Osteocyte (in vitro differentiated cells): ENCODE measurements at places on chromosomes 12 and 14. TPM values are rescaled to one million over a fixed set of nuclear protein-coding genes. Genes with fewer than 3 reads are reported as not detected.

LMNTD1 gene
- not detected in 2 replicates for total RNA-seq

CATSPERB gene
- not detected in 2 replicates for total RNA-seq

TAS2R10 gene
- total RNA-seq: 0.84 and 1.5 TPM in 2 replicates

DNA sequence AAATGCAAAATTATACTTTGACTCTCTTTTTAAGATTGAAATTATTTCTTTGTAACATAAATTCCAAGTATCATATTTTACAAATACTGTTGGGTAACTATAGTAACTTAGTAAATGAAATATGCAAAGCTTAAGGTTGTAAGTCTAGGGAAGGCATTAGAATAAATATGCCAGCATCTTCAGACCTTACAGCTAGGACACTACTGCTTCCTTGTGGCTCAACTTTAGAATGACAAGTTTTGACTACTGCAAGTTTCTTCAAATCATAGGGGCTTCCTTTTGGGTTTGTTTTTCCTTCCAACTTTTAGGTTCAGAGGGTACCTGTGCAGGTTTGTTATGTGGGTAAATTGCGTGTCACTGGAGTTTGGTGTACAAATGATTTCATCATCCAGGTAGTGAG is 17.7 kb upstream of the ANP32D start:
- DNase-seq: no peak

- DNase-seq: no peak
Observed at GRCh38 chr14:88786715-88787114, 6.0 kb downstream of the EML5 start.

- DNase-seq: no peak
Observed at GRCh38 chr12:54700301-54700700, 52.1 kb upstream of the DCD start.

DNA sequence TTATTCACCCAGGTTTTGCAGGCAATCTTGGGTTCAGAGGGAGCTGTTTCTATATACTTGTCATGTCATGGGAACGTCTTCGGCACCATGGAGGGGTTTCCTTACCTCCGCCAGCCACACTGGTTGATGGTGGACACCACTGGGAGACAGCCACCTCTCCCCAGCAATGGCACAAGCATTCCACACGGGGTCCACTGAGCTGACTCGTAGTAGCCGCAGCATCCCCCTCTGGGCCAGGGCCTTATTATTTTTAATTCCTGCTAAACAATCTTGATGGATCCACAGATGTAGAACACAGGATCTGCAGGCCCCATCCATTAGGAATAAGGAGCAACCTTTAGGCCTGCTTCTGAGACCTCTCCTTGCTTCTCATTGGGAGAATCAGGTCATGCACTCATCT is 132.9 kb downstream of the DICER1 start:
- DNase-seq: peak; percentile 54

DNA sequence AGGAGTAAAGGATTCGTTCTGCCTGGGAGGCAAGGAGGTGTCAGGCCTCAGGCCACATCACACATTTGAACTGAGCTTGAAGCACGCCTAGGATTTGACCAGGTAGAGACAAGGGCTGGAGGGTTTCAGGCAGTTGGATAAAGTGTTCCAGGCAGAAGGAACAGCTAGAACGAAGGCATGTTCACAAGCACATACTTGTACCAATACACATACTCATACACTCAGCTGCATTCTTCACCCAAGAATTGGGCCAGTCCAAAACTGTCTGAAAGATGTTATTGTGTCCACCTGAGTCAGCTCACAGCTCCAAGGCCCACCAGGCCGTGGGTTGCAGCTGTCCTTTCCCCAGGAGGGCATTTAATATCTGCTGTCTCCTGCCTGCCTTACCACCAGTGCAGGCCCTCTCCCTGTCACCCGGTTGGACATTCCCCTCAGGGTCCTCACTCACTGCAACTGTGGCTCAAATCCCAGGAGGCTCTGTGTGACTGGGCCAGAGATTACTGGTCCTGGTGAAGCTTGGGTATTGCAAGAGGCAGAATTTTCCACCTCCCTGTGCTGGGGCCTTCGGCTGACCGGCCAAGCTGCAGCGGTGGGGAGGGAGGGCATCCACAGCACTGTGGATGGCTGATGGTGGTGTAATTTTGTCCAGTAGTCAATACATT is 12.8 kb upstream of the AQP2 start:
- no peak for DNase-seq

DNA sequence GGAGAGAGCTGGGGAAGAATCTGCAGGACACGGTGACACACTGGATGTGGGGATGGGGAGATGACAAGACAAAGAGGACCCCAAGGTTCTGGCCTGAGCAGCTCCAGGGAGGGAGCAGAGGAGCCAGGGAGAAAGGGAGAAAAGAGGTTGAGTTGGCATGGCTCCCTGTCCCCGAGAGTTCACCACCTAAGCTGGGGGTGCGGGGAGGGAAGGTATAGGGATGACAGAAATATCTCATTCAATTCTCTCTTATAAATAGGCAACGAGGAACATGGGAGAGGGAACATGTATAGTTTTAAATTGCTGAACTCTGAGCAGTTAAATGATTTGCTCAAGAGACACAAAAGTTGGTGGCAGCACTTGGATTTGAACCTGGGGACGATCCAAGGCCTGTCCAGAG is 85.1 kb downstream of the CMKLR1 start:
- DNase-seq: no peak

DNA sequence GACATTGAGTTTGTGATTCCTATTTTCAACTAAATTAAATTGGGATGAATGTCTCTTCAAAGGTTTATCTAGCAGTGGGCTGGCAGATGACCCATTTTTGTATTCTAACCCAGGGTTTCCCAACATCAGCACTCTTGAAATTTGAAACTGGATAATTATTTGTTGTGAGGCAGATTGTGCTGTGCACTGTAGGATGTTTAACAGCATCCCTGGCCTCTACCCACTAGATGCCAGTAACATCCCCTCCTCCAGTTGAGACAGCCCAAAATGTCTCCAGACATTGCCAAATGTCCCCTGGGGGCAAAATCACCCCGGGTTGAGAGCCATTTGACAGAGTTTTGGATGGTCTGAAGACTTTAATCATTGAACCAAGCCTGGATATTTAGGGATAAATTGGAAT is 11.1 kb downstream of the DAAM1 start:
- DNase-seq: no peak
